ENCODE measurements at places on chromosomes 7 and 10.

- DNase-seq, result no peak
These were observed 48.6 kb downstream of the MALSU1 start for GRCh38 chr7:23347682-23348180.

DNA sequence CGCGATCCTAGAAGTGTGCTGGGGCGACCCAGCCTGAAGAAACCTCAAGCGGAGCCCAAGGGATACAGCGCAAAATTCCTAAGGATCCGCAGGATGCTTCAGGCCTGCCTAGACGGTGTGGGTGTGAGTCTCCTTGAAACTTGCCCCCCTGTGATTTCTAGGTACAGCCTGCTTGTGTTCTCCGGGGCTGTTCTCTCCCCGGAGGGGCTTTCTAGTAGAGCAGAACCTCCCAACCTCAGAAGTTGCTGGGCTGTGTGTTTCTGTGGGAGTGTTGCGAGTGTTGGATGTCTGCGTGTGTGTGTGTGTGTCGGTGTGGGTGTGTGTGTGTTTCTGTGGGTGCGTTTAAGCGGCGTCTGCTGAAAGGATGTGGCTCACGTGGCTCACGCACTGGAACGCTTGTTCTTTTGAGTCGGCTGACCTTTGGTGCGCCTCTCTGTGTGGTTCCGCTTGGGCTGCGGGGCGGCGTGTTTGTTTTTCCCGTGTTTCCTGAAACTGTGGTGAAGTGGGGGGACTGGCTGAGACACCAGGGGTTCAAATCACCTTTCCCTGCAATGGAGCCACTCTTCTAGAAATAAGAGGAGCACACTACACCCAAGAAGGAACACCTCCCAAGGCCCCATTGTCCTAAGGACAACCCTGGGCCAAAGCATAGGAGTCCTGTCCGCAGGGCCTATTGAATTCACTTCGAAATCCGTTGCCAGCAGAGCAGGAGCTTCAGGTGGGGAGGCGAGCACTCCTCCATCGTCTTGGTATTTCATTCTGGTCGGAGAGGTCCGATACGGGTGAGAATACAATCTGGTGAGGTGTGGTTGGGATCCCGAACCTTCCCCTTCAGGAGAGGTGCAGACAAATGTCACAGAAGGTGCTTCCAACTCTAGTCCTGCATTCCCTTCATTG lies 25.1 kb upstream of the ZNF273 start:
- no peak for DNase-seq

- no peak for DNase-seq
These were observed 38.6 kb upstream of the TNKS2 start for GRCh38 chr10:91759581-91759986.

- DNase-seq, result no peak
These were observed 8.6 kb downstream of the SCIN start for GRCh38 chr7:12578930-12579640.

DNA sequence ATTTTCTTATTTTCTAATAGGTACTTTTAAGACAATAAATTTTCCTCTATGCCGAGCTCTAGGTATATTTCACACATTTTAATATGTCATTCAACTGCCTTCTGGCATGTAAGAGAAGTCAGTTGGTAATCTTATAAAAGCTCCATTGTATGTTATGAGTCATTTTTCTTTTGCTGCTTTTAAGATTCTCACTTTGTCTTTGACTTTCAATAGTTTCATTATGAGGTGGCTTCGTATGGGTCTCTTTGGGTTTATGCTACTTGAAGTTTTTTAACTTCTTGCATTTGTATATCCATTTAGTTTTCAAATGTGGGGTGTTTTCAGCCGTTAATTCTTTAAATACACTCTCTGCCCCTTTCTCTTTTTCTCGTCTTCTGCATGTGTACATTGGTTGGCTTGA lies 80.5 kb downstream of the ABCA13 start:
- no peak for DNase-seq

DNA sequence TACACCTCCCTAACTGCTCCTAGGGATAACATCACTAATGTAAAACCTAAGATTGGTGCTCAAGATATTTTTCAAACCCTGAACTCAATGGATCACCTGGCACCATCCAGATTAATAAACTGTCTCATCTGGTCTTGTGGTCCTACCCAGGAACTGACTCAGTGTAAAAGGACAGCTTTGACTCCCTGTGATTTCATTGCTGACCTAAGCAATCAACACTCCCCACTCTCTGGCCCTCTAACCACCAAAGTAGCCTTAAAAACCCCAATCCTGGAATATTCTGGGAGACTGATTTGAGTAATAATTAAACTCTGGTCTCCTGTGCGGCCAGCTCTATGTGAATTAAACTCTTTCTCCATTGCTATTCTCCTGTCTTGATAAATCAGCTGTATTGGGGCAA lies 6.2 kb upstream of the USP54 start:
- DNase-seq, result no peak

DNA sequence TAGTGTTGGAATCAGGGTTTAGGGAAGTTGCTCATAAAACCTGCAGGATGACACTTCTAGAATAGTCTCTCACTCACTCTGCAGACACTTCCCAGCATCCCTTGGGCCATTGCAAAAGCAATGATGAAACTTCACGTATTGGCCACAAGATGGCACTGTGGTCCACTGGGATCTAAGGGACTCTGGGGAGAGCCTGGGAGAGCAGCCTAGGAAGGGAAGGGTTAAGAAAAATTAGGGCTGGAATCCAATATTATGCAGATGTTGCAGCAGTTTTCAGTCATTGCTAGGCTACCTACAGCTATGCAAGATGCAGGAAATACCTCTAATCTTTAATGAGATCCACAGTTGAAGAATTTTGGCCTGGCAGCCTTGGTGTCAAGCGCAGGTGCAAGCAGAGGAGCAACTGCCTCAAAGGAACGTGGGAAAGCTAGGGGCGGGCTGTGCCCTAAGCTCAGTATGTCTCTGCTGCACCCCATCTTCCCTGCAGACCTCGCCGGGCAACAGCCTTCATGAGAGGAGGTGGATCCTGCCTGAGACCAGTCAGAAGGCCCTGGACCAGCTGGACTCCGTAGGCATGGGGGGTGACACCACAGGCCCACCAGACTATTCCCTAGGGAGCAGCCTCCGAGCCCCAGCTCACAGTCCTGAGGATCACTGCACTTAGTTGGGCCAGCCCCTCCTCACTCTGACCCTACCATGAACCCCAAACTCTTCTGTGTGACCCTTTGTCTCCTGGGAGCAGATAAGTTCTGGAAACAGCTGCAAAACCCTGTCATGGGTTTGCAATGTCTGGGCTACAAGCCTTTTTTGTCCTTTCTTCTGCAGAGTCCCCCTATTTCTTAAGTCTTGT lies 127.9 kb upstream of the PRSS58 start:
- DNase-seq, result no peak

DNA sequence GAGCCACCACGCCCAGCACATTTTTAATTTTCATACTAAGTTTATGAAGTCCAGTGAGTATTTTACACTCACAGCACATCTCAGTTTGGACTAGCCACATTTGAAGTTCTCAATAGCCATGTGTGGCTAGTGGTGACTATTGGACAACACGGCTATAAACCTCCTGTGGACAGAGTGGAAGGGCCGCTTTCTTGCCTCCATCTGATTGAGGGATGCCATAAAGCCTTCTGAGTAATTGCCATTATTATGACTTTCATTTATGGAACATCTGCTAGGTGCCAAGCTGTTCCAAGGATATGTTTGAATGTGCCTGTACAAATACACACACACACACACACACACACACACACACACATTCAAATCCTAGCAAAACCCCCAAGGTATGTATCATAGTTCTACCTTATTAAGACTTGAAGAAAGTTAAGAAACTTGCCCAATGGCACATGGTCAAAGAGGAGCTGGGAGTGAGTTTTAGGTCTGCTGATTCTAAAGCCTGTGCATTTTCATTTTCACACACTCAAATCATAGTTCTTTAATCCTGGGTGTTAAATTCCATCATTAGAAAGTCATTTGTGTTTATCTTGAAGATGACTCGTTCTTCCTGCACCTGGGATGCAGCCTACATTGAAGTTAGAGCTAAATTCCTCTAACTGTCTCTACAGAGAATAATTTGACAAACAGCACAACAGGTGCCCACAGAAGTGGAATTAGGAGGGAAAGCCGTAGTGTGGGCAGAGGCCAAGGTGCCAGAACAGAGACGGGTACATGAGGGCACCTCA lies 143.3 kb downstream of the PKD1L1 start:
- DNase-seq, result no peak
